ENCODE measurements at places on chromosomes 5 and 9.

GRCh38 chr5:135503871-135504270, 31.9 kb downstream of the NEUROG1 start:
- DNase-seq: no peak

DNA sequence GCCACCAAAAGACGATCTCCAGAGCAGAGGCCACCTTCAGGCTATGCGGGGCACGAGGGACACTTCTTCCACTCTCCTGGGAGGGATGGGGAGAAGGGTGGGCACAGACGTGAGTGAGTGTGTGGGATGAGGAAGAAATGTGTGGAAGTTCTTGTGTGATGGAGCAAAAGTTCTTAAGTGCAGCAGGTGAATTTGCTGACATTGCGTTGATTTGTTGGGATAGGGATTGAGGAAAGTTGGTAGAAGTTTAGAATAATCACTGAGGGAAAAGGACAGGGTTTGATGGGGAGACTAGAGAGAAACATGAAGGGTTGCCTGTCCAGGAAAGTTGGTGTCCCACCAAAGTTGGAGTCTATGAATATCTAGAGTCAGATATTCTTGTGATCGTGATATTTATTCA, 2.2 kb downstream of the AOPEP start:
- no peak for DNase-seq

GRCh38 chr9:13110766-13111417, 168.6 kb downstream of the MPDZ start:
- DNase-seq: no peak

DNA sequence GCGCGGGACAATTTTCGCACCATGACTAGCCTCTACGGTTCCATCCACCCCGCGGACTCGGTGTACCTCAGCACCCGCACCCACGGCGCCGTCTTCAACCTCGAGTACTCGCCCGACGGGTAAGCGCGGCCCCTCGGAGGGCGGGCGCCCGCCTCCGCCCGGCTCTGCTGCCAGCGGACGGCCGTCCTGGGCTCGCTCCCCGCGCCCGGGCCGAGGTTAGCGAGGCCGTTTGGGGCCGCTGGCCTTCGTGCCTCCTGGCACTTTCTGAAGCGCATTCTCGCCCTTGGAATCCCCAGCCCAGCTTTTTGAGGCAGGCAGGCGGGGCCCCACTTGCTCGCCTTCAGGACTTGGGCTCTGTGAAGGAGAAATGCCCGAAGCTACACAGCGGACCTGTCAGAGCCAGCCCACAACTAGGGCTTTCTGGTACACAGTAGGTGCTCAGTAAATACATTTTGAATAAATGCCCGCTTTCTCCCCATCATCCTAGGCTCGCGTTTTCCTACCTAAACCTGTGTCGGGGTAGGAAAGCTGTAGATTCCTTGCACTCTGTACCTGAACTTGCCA, 772 bp downstream of the DCAF10 start:
- DNase-seq: no peak

DNA sequence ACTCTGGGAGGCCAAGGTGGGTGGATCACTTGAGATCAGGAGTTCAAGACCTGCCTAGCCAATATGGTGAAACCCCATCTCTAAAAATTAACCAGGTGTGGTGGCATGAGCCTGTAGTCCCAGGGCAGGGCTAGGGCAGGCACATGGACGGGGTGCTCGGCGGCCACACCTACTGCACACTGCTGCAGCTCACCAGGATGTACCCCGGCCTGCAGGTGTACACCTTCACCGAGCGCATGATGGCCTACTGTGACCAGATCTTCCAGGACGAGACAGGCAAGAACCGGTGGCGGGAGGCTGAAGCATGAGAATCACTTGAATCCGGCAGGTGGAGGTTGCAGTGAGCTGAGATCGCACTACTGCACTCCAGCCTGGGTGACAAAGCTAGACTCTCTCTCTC, 3.2 kb downstream of the ST6GALNAC4 start:
- no peak for DNase-seq
